ENCODE measurements at places on chromosomes 16 and 17.

DNA sequence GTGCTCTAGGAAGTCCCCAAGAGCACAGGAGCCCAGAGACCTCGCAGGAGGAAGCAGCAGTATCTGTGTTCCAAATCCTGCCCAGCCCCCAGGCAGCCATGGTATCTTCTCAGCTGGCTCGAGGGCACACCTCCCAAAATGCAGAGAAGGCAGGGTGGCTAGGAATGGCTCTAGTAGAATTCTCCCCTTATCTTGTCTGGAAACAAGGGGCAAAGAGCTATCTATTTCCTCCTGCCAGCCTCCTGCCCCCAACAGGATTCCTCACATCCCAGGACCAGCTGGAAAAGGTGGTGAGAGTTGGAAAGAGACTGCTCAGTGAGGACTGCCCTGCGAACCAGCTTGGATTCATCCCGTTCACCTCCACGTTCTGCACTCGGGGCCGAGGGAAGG, 8.6 kb upstream of the TSPOAP1 start:
- no peak for DNase-seq

- no peak for DNase-seq
Observed at GRCh38 chr17:6070430-6070912, 292 bp downstream of the WSCD1 start.

DNA sequence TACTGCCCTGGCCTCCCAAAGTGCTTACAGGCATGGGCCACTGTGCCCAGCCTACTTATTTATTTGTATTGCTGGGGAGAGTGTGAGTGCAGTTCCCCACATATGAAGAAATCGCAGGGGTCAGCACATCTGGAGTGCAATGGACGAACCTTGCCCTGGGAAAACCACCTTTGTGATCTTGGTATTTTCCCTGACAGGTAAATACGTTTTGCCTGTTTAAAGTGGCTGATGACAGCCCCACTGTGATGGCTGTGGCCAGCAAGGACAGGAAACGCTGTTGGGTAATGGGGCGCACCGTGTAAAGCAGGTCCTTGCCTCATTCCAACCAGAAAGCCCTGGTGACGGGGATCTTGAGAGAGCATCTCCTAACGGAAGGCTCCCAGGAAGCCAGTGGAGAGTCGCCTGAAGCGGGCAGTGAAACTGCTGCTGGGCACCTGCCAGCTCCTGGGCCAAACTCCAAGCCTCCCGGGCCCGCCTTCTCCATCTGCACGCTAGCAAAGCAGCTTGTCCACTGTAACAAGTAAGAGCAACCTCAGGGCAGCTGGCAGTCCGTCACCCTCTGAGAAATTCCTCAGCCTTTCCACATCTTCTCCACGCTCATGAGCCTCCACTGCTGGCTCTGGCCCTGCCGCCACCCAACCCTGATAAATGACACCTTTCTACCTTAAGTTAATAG, 17.5 kb downstream of the EMC8 start:
- DNase-seq, result peak; percentile 71

DNA sequence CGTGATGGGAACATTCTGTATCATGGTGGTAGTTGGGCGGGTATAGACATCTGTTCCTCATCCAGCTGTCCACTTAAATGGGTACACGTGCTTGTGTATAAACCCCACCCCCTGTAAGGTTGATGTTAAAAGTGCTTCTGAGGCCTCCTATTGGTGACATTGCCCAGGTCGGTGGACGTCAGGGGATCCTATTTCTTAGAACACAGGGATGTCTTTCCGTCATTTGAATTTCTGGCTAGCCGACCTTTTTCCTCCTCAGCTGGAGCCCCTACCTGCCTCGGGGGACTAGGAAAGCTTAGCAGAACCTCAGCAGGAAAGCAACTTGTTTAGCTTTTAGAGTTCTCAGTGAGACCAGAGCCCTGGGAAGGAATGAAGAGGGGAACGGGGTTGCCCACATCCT, 16.6 kb upstream of the CRISPLD2 start:
- no peak for DNase-seq

DNA sequence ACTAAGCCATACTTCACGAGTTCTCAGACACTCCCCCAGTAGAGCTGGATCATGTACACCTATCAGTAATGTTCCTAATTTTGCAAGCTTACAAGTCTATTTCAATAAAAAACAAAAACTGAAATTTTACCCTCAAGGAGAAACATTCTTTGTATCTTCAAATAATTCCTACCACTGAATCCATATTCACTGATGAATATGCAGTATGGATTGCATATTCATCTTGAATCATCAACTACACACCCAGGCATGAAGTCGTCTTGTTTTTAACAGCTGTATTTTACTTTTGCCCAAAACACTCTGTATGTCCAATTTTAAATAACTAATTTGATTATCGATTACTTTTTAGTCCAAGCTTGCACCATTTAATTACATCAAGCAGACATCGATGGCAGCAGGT, 31.8 kb downstream of the ZDHHC7 start:
- no peak for DNase-seq

DNA sequence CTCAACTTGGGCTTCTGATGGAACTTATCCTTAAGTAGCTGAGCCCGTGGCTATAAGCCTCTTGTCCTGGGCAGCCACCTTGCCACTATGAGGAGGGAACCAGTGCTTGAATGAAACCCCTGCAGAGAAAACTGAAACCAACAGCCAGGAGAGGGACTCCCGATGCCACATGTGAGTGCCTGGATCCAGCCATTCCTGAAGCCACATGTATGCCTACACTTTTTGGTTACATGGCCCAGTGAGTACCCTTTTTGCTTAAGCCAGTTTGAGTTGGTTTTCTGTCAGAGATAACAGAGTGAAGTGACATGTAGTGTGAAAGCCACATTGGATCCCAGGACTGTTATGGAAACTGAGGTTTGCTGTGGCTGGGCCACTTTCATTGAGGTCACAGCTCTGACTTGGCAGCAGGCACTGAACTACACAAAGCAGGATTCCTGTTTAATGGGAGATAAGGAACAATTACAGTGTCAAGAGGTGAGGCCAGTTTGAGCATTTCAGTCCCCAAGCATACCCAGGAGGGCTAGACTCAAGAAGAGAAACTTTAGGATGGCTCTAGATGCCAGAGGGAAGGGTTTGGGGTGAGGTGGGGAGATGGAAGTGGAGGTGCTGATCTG, 222.2 kb downstream of the PARN start:
- no peak for DNase-seq

DNA sequence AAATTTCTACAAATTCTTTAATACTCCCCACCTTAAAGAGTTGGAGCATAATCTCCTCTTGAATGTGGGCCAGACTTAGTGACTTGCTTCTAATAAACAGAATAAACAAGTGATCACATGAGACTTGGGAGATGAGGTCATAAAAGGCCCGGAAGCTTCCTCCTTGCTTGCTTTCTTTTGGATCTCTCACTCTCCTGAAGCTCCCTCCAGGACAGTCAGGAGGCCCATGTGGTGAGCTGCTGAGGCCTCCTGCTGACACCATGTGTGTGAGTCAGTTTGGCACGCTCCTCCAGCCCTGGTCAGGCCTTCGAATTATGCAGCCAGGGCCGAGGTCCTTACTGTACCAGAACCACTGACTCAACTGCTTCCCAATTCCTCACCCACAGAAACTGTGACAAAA, 53.2 kb downstream of the NDEL1 start:
- DNase-seq, result peak; percentile 80

DNA sequence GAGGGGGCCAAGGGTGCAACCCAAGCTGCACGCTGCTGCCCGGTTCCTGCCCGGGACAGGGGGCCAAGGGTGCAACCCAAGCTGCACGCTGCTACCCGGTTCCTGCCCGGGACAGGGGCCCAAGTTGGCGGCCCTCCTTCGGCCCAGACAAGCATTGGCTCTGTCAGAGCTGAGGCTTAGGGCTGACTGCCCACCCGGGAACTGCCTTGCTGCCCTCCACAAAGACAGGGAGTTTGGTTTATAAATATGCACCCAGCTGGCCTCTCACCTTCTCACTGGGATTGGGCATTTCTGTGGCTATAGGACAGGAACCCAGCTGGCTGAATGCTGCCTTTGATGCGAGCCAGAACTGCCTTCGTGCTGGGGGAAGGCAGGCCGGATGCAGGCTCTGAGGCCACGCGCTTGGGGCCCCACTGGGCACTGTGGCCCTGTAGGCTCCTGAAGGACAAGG, 105.7 kb downstream of the IRX5 start:
- DNase-seq, result no peak

GRCh38 chr17:81285179-81285878, 9.8 kb downstream of the SLC38A10 start:
- no peak for DNase-seq

- DNase-seq, result no peak
Observed at GRCh38 chr16:5820472-5820871, 722.9 kb upstream of the EEF2KMT start.

All from MCF 10A (cell line).